ENCODE measurements at places on chromosomes 1 and 21.

GRCh38 chr1:151311589-151312331, 15.5 kb downstream of the PI4KB start:
- peaks cover 30% of the 10 kb centered on the region for H3K4me1 ChIP-seq
- H3K27ac ChIP-seq = peak overlapping the region; percentile 89
- no peaks in the 10 kb centered on the region for H3K27me3 ChIP-seq
- peak; percentile 100 for DNase-seq

- no peak overlapping the region for H3K4me3 ChIP-seq
- no peaks in the 10 kb centered on the region for H3K27me3 ChIP-seq
Measured at GRCh38 chr1:25729790-25730644, 70.0 kb upstream of the SELENON start.

GRCh38 chr1:203033287-203033686, 7.0 kb downstream of the PPFIA4 start:
- no peak overlapping the region for H3K4me3 ChIP-seq
- peaks cover 14% of the 10 kb centered on the region for H3K4me1 ChIP-seq
- H3K27me3 ChIP-seq = peaks cover 50% of the 10 kb centered on the region

DNA sequence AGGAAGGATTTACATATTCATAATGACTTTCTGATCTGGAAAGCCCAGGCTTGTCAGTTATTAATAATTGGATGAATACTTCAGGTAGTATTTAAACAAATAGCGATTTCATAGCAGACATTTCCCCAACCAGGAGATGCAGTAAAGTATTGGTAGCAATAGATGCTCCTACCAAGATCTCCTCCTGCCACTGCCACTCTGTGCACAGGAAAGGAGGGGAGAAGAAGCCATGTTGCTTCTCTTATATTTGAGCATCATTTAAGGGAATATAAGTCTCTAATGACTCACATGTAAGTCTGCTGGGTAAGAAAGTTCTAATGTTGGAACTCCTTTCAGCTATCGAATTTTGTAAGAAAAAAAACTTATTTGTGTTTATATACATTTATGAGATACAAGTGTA, 420 bp upstream of the IFI16 start:
- no peaks in the 10 kb centered on the region for H3K27me3 ChIP-seq
- H3K4me3 ChIP-seq = no peak overlapping the region
- H3K36me3 ChIP-seq = no peaks in the 10 kb centered on the region
- no peak for DNase-seq

DNA sequence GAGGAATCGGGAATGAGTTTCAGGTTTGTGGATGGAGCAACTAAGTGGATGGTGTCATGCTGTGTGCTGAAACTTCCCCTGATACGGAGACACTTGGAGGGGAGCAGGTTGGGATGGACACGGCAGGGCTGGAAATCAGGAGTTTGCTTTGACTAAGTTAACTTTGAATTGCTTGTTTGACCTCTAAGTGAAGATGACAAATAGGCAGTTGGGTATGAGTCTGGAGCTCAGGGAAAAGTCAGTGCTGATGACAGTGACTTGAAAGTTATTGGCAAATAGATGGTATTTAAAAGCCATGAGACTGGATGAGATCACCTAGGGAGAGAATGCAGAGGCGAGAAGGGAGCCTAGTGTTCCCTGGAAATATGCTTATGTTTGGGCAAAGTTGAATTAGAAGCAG, 12.8 kb upstream of the ZSCAN20 start:
- H3K4me3 ChIP-seq = no peak overlapping the region
- no peaks in the 10 kb centered on the region for H3K27me3 ChIP-seq
- peak; percentile 72 for DNase-seq
- H3K36me3 ChIP-seq = no peaks in the 10 kb centered on the region
- no peak overlapping the region for H3K27ac ChIP-seq

DNA sequence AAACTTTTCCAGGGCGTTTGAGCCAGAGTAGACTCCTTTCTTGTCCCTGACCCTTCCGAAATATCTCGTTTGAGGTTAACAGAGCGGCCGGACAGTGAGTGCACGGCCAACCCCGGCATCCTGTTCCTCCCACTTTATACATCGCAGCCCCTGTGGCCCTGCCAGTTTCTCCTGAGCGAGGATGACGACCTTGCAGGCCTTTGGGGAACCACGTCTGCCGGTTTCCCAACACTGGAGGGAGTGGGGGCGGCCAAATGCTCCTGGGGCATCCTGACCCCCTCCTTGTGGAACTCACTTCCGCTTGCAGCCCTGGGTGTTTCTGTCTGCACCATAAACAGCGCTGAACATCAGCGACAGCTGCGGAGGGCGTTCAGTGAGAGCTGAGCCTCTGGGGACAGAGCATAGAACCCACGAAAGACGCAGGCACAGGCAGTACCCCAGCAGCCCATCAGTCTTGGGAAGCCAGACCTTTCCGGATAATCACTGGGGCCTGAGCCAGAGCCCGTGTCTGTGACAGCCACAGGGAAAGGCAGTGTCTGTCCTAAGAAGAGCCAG, 4.8 kb upstream of the KCNAB2 start:
- H3K27ac ChIP-seq = no peak overlapping the region
- H3K27me3 ChIP-seq = peaks cover 30% of the 10 kb centered on the region
- no peaks in the 10 kb centered on the region for H3K36me3 ChIP-seq
- no peak overlapping the region for H3K4me3 ChIP-seq
- peaks cover 7% of the 10 kb centered on the region for H3K4me1 ChIP-seq

DNA sequence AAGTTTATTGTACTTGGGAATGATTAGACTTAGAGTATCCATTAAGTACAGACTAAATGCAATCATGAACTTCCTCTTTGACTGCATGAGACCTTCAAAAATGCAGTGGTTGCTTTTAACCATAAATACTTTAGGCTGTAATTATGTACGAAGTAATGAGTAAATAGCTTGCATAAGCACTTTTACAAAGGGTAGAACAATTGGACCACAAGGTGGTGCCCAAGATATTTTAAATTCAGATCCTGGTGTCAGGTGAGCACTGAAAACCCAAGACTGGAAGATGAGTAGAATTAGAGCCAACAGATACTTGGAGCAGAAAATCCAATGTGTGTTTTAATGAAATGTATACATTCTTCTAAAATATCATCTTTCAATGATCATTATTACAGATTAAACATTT, 43.4 kb upstream of the RHOU start:
- DNase-seq = peak; percentile 39
- no peaks in the 10 kb centered on the region for H3K4me1 ChIP-seq
- H3K27me3 ChIP-seq = no peaks in the 10 kb centered on the region
- no peaks in the 10 kb centered on the region for H3K36me3 ChIP-seq

- peak; percentile 33 for DNase-seq
- no peak overlapping the region for H3K4me3 ChIP-seq
- no peaks in the 10 kb centered on the region for H3K27me3 ChIP-seq
- no peaks in the 10 kb centered on the region for H3K36me3 ChIP-seq
- no peaks in the 10 kb centered on the region for H3K4me1 ChIP-seq
Measured at GRCh38 chr1:220294846-220295301, 22.6 kb upstream of the RAB3GAP2 start.

GRCh38 chr1:74423471-74423870, 88.9 kb downstream of the LRRC53 start:
- no peaks in the 10 kb centered on the region for H3K36me3 ChIP-seq
- H3K27me3 ChIP-seq = no peaks in the 10 kb centered on the region
- H3K4me1 ChIP-seq = no peaks in the 10 kb centered on the region
- no peak for DNase-seq
- H3K27ac ChIP-seq = no peak overlapping the region
- H3K4me3 ChIP-seq = no peak overlapping the region

- H3K27me3 ChIP-seq = peaks cover 88% of the 10 kb centered on the region
- H3K36me3 ChIP-seq = no peaks in the 10 kb centered on the region
- H3K27ac ChIP-seq = no peak overlapping the region
- no peak for DNase-seq
- no peaks in the 10 kb centered on the region for H3K4me1 ChIP-seq
Measured at GRCh38 chr1:11873395-11874257, 14.9 kb upstream of the NPPB start.

GRCh38 chr21:25329227-25329825, 278.0 kb downstream of the MRPL39 start:
- no peak for DNase-seq
- no peaks in the 10 kb centered on the region for H3K36me3 ChIP-seq
- H3K27ac ChIP-seq = no peak overlapping the region
- no peaks in the 10 kb centered on the region for H3K27me3 ChIP-seq

GRCh38 chr1:200774735-200775444, 36.2 kb downstream of the CAMSAP2 start:
- peak; percentile 26 for DNase-seq
- H3K4me3 ChIP-seq = no peak overlapping the region
- H3K27me3 ChIP-seq = no peaks in the 10 kb centered on the region
- no peak overlapping the region for H3K27ac ChIP-seq
- peaks cover 13% of the 10 kb centered on the region for H3K36me3 ChIP-seq

DNA sequence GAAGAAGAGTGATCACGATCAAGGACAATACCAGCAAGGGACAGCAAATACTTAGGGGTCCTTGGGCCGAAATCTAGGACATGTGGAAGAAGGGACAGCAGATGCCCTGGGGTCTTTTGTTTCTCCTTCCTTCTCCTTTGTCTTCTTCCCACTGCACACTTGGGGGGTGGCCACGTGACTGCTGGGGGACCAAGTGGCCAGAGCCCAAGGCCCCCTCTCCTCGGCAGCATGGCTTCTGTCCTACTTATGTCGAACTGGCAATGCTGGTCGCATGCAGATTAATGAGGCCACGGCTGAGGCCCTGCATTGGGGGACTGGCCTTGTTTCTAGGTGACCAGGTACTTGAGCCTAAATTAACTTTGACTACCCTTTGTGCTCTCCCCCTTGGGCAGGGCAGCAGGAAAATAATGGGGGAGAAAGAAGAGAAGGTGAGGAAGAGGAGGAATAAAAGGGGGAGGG, 83.0 kb downstream of the GRIK3 start:
- no peaks in the 10 kb centered on the region for H3K4me1 ChIP-seq
- H3K27ac ChIP-seq = no peak overlapping the region
- no peaks in the 10 kb centered on the region for H3K27me3 ChIP-seq
- no peak for DNase-seq

DNA sequence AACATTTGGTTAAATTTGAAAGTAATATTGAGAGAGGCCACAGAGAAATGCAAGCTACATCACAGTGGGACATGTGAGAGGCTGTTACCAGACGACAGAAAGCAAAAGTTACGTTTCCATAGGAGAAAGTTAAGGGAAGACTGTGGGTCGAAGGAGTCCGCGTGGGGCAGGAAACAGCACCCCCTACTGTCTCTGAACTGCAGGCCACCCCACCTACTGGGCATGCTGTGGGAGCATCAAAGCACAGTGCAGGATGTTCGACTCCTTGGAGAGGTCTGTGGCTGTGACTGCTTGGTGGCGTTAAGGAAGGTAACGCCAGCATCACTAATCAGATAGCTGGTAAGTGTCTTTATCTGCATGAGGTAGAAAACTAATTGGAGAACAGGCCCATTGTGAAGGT, 123.9 kb downstream of the PTBP2 start:
- H3K4me1 ChIP-seq = no peaks in the 10 kb centered on the region
- no peaks in the 10 kb centered on the region for H3K27me3 ChIP-seq
- H3K27ac ChIP-seq = no peak overlapping the region
- peak; percentile 17 for DNase-seq
- no peak overlapping the region for H3K4me3 ChIP-seq

GRCh38 chr1:228944296-228944695, 209.0 kb downstream of the RHOU start:
- no peak for DNase-seq
- no peaks in the 10 kb centered on the region for H3K36me3 ChIP-seq
- H3K4me3 ChIP-seq = no peak overlapping the region
- no peak overlapping the region for H3K27ac ChIP-seq
- H3K27me3 ChIP-seq = peaks cover 4% of the 10 kb centered on the region
- H3K4me1 ChIP-seq = peaks cover 1% of the 10 kb centered on the region

DNA sequence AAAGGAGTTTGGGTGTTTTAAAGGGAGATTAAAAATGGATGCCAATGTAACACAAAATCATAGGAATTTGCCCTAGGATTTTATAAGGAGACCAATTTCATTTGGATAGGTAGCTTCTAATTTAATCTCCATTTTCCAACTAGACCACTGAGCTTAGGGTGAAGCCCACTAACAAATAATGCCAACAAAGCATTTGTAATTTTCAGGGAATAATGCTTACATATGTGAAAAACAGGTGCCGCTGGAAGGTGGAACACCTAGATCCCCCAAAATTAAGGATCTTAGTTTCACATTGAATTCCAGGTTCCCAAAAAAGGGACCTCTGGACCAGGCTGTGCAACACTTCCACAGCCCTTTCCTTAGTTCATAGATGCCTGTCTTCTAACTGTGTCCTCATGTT, 66.2 kb upstream of the B3GALT5 start:
- H3K36me3 ChIP-seq = no peaks in the 10 kb centered on the region
- no peak for DNase-seq
- no peaks in the 10 kb centered on the region for H3K4me1 ChIP-seq
- no peaks in the 10 kb centered on the region for H3K27me3 ChIP-seq
- no peak overlapping the region for H3K4me3 ChIP-seq
- H3K27ac ChIP-seq = no peak overlapping the region

- H3K4me1 ChIP-seq = no peaks in the 10 kb centered on the region
- H3K4me3 ChIP-seq = no peak overlapping the region
- H3K36me3 ChIP-seq = no peaks in the 10 kb centered on the region
- no peak overlapping the region for H3K27ac ChIP-seq
Measured at GRCh38 chr21:44596068-44596725, 3.9 kb upstream of the KRTAP10-6 start.

All from mesenchymal stem cell (in vitro differentiated cells and primary cell).